ENCODE measurements at places on chromosomes 2 and 18.
A peak's percentile ranks its signal among the peaks of the same experiment; 100 is the strongest.

GRCh38 chr2:171798156-171798820, 95.8 kb downstream of the SLC25A12 start:
- DNase-seq = peak; percentile 62

DNA sequence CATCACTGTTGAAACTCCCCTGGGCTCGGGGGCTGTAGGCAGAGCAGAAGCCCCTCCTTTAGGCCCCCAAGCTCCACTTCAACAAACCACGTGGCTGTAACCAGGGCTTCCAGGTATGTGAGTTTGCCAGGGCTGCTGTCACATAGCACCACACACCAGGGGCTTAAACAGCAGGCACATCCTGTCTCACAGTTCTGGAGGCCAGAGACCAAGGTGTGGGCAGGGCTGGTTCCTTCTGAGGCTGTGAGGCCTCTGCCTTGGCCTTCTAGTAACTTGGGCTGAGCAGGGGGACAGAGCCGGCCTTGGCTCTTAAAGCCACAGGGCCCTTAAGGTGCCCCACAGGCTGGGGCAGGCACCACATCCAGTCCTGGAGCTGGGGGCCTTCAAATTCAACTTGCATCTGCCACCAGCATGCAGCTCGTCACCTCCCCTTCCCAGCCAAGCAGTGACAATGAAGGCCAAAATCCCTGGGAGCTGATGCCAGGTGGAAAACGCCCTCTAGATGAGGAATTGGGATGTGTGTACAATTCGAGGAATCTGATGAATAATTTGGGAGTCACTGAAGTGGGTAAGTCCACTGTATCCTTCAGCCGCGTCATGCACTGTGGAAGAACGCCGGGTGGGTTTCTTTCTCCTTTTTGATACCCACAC, 104.2 kb upstream of the ODC1 start:
- DNase-seq = no peak

DNA sequence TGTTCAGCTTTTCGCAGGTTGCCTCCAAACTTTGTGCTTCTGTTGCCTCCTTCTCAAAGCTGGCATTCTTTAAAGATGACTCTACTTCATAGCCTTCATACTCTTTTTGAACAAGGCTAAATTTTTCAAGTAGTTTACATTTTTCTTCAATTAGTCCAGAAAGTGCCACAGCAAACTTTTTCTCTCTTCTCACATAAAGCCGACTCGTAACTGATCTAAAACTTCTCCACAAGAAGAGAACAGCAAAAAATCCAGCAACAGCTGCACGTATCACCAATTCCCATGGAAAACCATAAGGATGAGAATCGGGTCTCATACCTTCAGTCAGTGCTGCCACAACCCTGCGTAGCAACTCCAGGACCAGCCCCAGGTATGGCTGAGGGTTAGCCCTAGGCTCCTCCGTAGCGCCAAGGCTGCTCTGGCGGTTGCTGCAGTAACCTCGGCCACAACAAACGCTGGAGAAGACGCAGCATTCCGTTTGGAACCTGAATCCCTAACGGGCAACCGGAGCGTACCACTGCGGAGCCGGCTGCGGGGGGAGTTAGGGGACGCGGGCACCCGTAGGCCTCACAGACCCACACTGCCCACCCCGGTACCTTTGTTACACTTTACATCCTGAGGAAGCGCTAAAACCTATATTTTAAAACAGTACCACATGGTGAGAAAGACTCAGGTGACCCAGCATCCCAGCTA, at the start of gene CTAGE1:
CTAGE1 (minus strand) TSS at position 420 of the 693 bp plus-strand sequence; CDS start at position 316, 104 bp downstream.
- no peak for DNase-seq

DNA sequence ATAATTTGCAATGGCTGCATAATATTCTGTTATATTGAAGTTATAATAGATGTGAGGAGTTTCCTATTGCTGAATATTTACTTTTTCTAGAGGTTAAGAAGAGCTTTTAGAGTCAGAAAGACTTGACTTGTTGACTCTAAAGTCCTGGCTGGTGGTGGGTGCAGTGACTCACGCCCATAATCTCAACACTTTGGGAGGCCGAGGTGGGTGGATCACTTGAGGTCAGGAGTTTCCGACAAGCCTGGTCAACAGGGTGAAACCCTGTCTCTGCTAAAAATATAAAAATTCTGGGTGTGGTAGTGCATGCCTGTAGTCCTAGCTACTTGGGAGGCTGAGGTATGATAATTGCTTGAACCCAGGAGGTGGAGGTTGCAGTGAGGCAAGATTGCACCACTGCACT, 33.9 kb upstream of the ATIC start:
- DNase-seq = no peak

DNA sequence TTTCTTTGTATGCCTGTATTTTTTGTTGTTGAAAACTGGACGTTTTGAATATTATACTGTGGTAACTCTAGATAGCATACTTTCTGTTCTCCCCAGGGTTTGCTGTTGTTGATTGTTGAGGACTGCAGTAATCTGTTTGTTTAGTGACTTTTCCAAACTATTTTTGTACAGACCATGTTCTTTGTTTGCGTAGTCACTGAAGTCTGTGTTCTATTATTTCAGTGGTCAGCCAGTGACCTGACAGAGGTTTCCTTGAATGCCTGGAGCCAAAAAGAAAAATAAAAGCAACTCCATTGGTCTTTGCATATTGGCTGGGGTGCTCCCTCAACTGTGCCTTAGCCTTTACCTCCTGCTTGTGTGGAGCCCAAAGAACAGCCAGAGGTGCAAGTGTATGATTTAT, 42.7 kb upstream of the PHLPP1 start:
- DNase-seq = no peak

- DNase-seq = no peak
Measured at GRCh38 chr2:204551512-204551863, 6.2 kb downstream of the PARD3B start.

- no peak for DNase-seq
Measured at GRCh38 chr18:25164211-25164847, 187.6 kb downstream of the ZNF521 start.

- no peak for DNase-seq
Measured at GRCh38 chr2:55090702-55091101, 40.5 kb upstream of the RTN4 start.

DNA sequence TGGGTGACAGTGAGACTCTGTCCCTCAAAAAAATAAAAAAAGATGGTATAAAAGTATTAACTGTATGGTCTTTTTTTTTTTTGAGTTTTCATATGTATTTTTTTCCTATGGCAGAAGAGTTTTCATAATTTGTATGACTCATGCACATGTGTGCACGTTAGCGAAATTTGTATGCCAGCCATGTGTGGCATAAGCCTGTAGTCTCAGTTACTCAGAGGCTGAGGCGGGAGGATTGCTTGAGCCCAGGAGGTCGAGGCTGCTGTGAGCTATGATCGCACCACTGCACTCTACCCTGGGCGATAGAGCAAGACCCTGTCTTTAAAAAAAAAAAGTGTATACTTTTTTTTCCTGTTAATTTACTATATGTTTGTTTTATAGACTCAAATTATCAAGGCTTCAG, 160.8 kb downstream of the TGIF1 start:
- DNase-seq = no peak

- DNase-seq = peak; percentile 88
Measured at GRCh38 chr2:95345563-95346230, 48.5 kb downstream of the KCNIP3 start.

DNA sequence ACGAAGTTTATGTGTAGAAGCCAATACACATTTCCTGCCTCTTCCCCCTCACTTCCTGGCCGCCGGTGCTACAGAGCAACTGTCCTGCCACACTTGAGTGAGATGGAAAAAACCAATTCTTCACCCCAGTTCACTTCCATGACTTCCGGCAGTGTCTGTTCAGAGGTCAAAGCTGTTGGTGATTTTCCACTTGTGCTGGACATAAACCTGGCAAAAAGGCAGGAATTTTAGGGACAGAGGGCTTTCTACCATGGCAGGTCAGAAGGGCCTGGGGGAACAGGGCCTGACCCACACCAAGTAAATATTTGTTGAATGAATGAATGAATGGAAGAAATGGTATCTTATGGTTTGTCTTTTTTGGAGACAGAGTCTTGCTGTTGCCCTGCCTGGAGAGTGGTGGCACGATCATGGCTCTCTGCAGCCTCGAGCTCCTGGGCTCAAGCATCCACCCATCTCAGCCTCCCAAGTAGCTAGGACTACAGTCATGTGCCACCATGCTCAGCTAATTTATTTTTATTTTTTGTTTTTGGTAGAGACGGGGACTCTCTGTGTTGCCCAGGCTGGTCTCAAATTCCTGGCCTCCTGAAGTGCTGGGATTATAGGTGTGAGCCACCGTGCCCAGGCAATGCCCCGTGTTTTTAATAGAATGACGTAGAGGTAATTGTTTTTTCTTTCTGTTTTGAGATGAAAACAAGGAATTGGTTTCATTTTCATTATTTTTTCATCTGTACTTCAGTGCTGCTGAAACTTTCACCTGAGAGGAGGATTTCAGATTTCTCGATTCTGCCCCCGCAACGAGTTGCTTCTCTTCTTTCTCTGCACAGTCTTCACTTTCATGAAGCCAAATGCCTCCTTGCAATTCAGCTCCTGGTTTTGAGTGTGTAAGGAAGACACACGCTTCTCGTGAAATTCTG, 48.0 kb upstream of the LPIN2 start:
- DNase-seq = no peak

Measured in hepatic stellate cell (primary cell).